ENCODE measurements at places on chromosomes 16 and 17.
A peak's percentile ranks its signal among the peaks of the same experiment; 100 is the strongest.

DNA sequence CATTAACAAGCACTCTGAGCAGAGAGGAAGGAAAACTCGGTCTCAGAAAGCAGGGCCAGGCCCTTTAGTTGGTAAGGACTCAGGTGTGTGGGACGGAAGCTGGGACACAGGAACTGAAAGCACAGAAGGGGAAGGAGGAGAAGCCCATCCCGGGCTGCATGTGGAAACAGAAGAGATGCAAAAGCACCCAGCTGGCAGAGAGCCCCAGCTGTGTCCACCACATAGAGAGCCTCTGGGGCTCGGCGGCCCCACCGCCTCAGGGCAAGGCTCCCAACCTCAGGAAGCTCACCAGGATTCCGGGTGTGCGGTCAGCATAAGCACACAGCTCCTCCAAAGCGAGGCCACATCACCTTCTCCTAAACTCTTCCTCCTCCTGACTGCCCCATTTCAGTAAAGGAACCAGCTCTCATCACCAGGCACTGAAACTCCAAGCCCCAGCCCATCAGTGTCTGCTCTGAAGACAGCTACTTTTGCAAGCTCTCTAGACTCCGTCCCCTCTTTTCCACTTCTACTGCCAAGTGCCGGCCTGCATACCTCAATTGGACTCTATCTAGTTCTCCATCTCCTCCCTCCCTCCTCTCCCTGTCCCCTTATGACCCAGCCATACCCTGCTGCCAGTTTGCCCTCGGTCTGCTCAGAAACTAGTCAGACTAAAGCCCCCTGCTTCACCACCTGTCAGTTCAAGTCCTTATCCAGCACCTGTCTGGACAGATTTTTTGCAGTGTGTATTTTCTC lies 6.0 kb downstream of the ST3GAL2 start:
- DNase-seq: peak; percentile 30

GRCh38 chr17:53032861-53033271 lies 789.9 kb upstream of the KIF2B start:
- peak; percentile 80 for DNase-seq

DNA sequence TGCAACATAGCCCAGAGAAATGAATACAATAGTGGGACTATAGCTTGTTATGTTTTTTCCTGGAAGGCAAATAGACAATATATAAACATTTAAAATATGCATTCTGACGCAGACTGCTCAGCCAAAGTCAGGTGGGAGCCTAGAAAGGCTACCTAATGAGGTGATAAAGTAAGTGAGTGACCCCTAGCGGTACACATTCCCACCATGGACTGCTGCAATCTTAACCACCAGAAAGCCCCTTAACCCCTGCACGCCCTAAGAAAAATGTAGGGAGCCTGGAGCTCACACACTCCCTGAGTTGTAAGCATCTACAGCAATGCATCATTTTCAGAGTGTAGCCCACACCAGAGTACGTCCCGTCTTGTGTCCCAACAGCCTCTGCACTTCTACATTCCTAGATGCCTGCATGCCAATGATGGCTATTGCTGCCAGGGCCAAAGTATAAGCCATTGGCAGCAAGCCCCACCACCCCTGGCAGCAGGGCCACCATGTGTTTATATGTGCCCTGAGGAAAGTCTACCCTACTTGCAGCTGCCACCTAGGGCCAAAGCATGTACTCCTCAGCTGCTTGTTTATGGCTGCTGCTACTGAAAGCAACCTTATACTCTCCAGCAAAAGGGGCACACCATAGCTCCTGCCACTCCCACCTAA lies 127.6 kb downstream of the KIF2B start:
- DNase-seq: peak; percentile 40

DNA sequence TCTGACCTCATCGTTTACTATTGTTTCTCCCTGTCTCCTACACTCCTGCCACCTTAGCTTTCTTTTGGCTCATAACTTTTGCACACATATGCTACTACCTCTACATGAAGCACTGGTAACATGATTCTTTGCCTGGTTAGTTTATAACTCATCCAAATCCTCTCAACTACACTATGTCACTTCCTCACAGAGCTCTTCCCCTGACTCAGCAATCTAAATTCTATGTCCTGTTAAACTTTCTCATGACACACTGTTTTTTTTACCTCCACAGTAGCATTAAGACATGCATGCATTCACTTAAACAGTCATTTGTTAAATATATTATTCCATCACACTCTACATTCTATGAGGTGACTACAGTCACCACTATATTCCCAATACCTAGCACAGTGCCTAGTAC lies 19.7 kb downstream of the APPBP2 start:
- no peak for DNase-seq

DNA sequence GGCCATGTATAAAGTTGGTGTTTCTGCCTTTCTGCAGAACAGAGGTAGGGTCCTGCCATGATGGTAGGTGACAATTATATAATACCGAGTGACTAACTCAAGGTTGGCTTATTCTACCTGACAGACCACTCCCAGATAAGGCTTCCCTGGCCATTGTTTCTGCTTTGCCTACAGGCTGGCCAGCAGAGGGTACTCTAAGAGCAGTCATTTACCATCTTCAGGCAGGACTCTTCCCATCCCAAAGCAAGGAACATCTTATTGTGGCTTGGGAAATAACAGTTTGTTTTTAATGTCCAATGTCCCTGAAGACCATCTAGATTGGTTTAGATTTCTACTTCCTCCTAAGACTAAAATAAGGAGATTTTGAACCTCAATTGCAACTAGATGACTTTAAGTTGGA lies 74.1 kb downstream of the SNX11 start:
- DNase-seq: peak; percentile 52

DNA sequence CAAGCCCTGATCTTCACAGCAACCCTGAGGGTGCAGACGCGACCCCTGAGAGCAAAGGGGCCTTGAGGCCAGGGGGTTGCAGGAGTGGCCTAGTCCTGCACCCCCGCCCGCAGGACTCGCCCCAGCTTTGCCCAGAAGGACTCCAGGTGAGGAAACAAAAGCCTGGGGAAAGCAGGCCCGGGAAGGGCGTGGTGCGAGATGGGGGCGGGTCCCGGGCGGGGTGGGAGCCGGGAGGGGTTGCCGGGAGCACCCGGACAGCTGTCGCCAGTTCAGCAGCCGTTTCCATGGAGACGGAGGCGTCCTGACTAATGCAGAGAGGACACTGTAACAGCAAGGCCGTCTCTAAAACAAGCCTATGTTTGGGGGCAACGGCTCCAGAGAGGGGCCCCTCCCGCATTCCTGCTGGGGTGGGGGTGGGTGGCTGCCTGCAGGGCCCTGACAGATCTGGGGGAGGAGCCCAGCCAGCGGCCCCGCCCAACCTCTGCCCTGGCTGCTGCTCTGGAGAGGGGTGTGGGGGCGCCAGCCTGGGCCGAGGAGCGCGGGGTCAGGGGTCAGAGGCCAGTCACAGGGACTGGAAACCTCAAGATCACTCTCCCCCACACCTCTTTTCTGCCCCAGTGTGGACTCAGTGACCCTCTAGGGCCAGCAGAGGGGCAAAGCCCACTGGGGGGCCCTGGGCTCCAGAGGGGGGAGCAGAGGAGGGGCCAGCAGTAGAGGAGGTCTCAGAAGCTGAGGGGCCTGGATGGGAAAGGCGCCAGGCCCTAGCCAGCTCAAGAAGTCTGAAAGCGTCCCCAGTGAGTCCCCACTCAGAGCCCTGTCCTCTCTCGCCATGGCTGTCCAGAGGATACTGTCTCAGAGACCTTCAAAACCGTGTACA lies 3.1 kb upstream of the TPPP3 start:
- peak; percentile 95 for DNase-seq
